ENCODE measurements at places on chromosomes 6 and 20.

- DNase-seq: no peak
Observed at GRCh38 chr6:141682391-141682790, 450.3 kb upstream of the GJE1 start.

GRCh38 chr6:18324706-18325042, 60.3 kb upstream of the DEK start:
- no peak for DNase-seq

GRCh38 chr20:62637110-62637509, 5.2 kb upstream of the SLCO4A1 start:
- no peak for DNase-seq

DNA sequence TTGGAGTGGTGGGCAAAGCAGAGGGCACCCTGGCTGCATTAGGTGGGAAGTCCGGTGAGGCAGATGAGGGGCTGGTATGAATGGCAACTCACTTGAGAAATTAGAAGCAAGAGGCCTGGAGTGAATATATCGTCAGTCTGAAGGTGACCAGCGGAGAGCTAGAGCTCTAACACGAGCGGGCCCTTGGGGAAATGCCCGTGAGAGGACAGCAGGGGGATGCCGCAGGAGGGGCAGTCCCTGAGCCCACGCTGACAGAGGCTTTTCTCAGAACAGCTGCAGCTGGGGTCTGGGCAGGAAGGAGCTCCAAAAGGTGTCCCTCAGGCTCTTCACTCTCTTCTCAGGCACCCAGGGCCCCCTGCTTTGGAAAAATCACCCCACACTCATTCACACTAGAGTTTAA, 32.0 kb upstream of the CD93 start:
- DNase-seq: no peak

DNA sequence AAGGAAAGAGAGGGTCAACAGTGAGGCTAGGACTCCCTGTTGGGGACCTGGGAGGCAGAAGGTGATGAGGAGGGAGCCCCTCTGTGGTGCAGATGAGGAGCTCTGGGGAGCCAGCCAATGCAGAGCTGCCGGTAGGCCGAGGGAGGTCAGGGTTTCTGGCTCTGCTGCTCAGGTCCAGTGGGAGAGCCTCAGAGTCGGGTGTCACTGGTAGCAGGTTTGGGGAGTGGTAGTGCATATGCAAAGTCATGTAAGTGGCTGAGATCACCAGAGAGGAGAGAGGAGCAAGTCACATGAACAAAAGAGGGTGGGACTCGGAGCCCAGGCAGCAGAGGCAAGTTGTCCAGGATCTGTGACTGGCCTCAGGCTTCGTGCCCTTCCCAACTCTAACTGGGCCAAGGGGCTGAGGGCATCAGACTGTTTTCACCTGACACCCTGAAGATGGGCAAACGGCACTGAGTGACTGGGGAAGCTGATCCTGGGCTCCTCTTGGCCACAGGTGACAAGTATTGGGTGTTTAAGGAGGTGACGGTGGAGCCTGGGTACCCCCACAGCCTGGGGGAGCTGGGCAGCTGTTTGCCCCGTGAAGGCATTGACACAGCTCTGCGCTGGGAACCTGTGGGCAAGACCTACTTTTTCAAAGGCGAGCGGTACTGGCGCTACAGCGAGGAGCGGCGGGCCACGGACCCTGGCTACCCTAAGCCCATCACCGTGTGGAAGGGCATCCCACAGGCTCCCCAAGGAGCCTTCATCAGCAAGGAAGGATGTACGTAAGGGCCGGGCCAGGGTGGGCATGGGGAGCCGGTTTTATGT, 6.6 kb downstream of the MMP24OS start:
- no peak for DNase-seq

- DNase-seq: no peak
Observed at GRCh38 chr20:23165307-23165750, 79.2 kb upstream of the CD93 start.

DNA sequence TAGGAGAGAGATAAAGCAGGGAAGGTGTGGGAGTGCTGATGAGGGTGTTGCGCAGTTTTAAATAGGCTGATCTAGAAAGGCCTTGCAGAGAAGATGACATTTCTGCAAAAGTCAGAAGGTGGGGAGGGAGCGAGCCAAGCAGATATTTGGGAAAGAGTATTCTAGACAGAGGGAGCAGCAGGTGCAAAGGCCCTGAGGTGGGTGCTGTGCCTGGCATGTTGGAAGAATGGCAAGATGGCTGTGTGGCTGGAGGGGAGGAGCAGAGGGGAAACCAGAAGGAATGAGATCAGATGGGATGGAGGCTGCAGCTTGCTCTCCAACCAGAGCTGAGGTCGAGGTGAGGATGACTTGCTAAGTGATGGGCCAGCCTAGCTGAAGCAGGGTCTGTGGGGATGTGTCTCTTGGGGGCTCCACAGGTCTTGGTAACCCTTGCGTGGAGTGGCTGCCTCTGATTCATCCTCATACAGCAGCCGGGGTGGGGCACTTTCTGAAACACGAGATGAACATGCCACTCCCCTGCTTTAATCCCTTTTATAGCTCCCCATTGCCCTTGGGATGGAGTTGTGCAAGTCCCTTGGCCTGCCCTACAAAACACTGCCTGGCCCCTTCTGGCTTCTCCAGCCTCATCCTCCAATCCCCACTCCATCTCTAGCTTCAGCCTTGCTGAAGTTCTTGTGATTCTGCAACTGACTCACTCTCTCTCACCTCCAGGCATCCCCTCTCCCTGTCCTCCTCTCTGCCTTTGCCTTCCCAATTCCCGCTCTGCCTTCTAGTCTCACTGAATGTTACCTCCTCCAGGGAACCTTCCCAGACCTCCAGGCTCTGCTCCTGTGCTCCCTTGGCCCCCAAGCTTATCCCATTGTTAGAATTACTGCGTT, 94.1 kb downstream of the CDH22 start:
- DNase-seq: no peak

DNA sequence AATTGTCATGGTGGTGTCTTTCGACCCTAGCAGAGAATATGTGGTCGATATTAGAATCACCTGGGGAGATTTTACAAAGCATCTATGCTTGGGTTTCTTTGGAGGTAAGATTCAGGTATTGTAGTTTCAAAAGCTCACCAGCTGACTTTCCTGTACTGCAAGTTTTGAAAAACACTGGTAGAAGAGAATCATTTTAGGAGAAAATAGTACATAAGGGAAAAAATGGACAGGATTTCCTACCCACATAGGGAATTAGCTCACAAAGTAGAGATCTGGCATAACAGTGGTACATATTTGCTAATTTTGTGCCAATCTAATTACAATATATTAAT, 27.4 kb upstream of the ABT1 start:
- no peak for DNase-seq

- peak; percentile 87 for DNase-seq
Observed at GRCh38 chr6:41917528-41917927, 3.4 kb downstream of the MED20 start.

- no peak for DNase-seq
Observed at GRCh38 chr6:161374971-161375873, 101.4 kb upstream of the AGPAT4 start.

- no peak for DNase-seq
Observed at GRCh38 chr20:58669287-58670006, 18.4 kb downstream of the STX16 start.
